CD4-positive, alpha-beta T cell (primary cell): ENCODE measurements at places on chromosomes 13 and 19.
A peak's percentile ranks its signal among the peaks of the same experiment; 100 is the strongest.

GRCh38 chr19:9827289-9828238 lies at the start of gene UBL5:
Gene UBL5 (plus strand): TSS chr19:9827918. CDS start chr19:9828338, 420 bp downstream.
- peak; percentile 89 for DNase-seq

DNA sequence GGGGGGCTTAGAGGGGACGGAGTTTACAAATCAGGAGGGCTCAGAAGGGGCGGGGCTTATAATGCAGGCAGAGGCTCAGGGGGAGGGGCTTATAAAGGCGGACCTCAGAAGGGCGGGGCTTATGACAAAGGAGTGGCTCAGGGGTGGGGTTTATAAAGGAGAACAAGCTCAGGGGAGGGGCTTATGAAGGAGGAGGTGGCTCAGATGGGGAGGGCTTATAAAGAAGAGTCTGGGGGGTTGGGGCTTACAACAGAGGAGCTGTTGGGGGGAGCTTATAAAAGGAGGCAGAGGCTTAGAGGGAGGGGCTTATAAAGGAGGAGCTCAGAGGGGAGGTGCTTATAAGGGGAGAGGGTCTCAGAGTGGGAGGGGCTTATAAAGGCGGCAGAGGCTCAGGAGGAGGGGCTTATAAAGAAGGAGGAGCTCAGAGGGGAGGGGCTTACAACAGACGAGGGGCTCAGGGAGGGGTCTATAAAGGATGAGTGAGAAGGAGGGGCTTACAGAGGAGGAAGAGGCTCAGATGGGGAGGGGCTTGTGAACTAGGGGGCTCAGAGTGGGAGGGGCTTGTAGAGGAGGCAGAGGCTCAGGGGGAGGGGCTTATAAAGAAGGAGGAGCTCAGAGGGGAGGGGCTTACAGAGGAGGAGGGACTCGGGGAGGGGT lies 1.0 kb downstream of the SMIM24 start:
- peak; percentile 38 for DNase-seq

DNA sequence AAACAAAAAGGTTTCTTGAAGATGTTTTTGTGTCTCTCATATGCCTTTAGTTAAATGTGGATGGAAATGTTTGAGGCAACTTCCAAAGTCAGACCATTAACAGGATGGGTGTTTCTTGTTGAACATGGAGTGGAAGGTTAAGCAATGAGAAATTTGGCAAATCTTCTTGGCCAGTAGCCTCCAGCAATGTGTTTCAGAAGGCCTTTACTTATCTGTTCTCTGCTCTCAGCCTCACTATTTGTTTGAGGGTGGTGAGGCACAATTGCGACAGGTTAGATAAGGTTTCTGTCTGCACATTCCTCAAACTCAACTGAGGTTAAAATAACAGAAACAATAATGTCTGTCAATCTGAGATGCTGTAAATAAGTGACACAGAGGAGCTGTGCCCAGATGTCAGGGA lies 1019.0 kb downstream of the DIAPH3 start:
- no peak for DNase-seq

DNA sequence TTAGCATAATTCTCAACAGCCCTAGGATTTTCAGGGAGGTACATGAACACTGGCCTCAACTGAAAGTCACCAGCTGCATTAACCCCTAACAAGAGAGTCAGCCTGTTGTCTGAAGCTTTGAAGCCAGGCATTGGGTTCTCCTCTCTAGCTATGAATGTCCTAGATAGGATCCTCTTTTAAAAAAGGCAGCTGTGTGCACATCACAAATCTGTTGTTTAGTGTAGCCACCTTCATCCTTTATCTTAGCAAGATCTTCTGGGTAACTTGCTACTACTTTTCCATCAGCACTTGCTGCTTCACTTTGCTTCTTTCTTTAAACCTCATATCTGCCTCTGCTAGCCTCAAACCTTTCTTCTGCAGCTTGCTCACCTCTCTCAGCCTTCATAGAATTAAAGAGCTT lies 1692.1 kb downstream of the EFNB2 start:
- DNase-seq: no peak

DNA sequence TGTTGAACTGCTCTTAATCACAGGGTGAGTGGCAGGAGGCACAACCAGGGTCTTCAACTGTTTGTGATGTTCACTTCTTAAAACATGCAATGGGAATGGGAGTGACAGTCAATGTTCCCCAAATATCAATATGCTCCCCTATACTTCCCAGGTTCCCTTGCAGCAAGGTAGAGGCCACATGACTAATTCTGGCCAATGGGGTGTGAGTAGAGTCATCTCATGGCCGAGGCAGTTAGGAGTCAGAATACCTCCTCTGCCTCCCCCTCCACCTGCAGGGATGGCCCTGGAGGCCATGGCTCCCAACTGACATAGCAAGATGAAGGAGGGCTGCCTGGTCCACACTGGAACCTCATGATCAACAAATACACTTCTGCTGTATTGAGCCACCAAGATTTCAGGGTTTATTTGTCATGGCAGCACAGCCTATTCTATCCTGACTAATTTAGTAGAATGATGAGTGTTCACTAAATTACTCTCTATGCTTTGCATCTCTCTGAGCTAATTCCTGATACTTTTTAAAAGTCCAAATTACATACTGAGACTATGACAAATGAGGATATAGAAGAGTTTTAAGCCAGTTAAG lies 8.9 kb downstream of the VRK3 start:
- no peak for DNase-seq

- no peak for DNase-seq
Observed at GRCh38 chr13:94993616-94994015, 281.3 kb upstream of the SOX21 start.

- peak; percentile 95 for DNase-seq
Observed at GRCh38 chr19:1082165-1082927, 12.8 kb downstream of the POLR2E start.

DNA sequence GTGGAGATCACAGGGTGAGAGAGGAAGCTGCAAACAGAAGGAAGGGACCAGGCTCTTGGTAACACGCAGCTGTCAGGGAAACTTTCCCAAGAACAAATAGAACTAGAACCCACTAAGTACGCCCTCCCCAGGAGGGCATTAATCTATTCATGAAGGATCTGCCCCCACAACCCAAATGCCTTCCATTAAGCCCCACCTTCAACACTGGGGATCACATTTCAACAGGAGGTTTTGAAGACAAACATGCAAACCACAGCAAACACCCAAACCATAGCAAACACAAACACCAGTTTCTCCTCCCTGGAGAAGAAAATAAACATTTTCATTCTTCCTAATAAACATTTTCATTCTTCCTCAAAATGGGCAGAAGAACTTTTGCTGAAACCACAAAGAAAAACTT lies 329.6 kb downstream of the EFNB2 start:
- DNase-seq: no peak

- no peak for DNase-seq
Observed at GRCh38 chr19:15864824-15865223, 33.0 kb downstream of the CYP4F2 start.

DNA sequence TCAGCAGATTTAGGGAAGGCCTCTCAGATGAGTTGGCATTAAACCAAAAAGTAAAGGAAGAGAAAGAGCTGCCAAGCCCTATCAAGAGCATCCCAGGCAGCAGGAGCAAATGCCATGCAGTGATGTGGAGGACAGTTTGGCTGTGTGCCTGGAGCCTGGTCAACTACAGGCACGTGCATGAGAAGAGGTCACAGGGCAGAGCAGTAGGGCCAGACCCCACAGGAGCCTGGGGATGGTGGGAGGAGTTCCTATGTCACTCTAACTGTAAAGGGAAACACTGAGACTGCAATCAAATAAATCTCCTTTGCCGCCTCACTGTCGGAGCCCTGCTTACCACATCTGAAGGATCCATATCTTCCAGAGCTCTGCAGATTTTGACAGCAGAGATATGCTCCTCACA lies 240.5 kb downstream of the ENOX1 start:
- no peak for DNase-seq
